ENCODE measurements at places on chromosomes 3 and 15.

DNA sequence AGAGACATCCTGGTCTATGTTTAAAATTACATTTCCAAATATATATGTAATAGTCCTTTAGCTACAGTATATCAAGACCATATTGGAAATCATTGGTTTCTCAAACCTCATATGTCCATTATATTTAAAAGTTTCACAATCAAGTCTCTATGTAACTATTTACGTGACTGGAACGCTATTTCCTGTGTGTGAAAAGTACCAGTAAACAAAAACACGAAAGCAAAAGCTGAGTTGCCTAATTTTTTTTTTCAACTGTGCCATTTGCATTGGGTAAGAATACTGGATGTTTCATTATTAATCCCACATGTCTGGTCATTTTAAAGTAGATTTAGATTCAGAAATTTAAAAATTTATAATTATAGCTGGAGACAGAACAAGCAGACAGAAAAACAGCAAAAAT lies 381.4 kb downstream of the TBC1D5 start:
- DNase-seq: no peak

GRCh38 chr3:60001369-60001768 lies 951.5 kb upstream of the CFAP20DC start:
- no peak for DNase-seq

- DNase-seq: no peak
Measured at GRCh38 chr3:14672588-14672987, 2.4 kb upstream of the C3orf20 start.

DNA sequence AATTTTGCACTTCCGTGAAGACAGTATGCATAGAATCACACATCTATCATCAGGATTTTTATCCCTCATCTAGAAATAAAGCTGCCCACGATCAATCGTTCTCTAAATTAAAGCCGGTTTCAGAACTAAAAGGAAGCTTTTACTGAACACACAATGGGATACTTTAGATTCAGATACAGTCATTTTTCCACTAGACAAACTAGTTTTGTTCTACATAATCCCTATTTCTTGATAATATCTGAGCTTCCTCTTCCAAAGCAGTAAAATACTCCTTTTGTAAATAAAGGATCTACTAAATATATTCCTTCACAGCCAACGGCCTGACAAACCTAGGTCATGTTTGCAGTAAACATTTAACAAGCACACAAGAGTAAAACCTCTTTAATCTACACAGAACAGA lies 2.0 kb upstream of the GANC start:
- no peak for DNase-seq

DNA sequence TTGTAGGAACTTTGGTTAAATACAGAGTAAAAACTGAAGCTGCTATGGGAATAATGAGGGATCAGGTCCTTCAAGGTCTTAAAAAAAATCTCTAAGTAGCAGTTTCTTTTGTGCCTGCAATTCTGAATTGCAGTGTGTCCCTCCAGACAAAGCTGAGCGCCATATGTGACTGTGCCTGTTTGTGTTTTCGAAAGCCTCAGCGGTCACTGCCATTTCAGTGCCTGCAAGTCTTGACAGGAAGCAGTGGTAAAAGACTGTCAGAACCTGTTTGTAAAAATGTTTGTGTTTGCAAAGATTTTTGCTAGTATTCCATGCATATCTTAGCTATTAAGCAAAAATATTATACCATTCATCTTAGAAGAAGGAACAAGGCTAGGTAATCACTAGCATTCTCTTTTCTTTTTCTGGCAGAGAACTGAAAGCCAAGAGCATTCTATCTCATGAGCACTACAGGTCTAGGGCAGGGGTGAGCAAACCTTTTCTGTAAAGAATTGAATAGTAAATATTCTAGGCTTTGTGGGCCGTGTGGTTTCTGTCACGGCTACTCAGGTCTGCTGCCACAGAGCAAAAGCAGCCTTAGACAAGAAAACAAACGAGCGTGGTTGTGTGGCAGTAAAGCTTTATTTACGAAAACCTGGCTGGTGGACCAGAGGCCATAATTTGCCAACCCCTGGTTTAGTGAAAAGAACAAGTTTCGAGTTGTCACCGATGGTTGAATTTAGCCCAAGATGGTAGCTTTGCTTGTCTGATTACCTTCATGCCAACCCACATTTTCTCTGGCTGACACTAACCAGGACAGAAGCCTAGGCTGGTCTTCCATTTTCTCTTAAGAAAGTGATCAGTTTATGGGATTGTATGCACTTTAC lies 134.4 kb downstream of the CACNA1D start:
- no peak for DNase-seq

DNA sequence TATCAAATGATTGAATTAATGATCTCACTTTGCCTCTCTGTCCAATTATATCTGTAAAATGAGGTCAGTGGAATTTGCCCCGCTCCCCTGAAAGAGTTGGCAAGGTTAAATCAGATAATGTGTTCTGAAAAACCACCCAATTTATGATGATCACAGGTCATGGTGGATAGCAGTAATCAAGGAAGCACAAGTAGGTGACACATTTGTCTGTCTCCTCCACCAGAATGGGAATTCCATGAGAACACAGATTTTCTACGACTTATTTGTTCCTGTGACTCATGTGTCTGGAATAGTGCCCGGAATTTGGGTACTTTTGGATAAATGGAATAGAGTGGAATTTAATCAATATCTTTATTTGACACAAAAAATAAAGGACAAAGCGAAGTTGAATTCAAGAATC lies 220.9 kb upstream of the SUCLG2 start:
- DNase-seq: no peak

- DNase-seq: no peak
Measured at GRCh38 chr3:127452321-127452821, 138.2 kb downstream of the TPRA1 start.

- DNase-seq: no peak
Measured at GRCh38 chr3:115697263-115698053, 74.1 kb downstream of the GAP43 start.

- DNase-seq: no peak
Measured at GRCh38 chr3:22129101-22129500, 378.1 kb upstream of the ZNF385D start.

- no peak for DNase-seq
Measured at GRCh38 chr3:113104357-113105092, 106.8 kb upstream of the BOC start.

DNA sequence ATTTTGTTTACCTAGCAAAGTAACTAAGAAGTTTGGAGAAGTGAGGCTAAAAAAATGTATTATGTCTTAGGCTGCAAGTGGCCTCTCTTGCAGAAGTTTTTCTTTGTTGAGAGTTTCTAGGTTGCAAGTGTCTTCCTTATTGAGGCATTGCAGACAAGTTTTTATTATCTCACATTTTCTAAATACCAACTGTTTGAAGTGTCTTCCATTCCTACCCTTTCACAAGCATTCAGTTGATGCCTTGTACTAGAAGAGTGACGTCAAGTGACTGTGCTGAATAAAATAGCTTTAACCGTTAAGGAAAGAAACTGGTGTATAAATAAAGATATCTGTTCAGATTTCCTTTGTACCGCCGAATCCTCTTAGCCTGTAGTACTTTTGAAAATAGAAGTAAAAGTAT lies 123.3 kb downstream of the ALCAM start:
- no peak for DNase-seq

GRCh38 chr15:73650416-73651126 lies 17.4 kb upstream of the NPTN start:
- DNase-seq: no peak
